ENCODE measurements at places on chromosomes 12 and 14.

GRCh38 chr14:80017795-80018194, 193.5 kb downstream of the DIO2 start:
- DNase-seq = no peak
- no peaks in the 10 kb centered on the region for H3K4me1 ChIP-seq
- H3K27me3 ChIP-seq = no peaks in the 10 kb centered on the region
- no peak overlapping the region for H3K27ac ChIP-seq
- no peaks in the 10 kb centered on the region for H3K36me3 ChIP-seq
- H3K4me3 ChIP-seq = no peak overlapping the region

GRCh38 chr12:126874427-126875026, 1392.4 kb upstream of the TMEM132C start:
- no peak overlapping the region for H3K4me3 ChIP-seq
- peaks cover 3% of the 10 kb centered on the region for H3K27me3 ChIP-seq
- no peak for DNase-seq
- no peaks in the 10 kb centered on the region for H3K4me1 ChIP-seq
- H3K27ac ChIP-seq = no peak overlapping the region

GRCh38 chr12:42510823-42511222, 78.7 kb downstream of the PRICKLE1 start:
- no peaks in the 10 kb centered on the region for H3K27me3 ChIP-seq
- no peak overlapping the region for H3K27ac ChIP-seq
- H3K4me3 ChIP-seq = no peak overlapping the region
- no peak for DNase-seq
- H3K36me3 ChIP-seq = no peaks in the 10 kb centered on the region

DNA sequence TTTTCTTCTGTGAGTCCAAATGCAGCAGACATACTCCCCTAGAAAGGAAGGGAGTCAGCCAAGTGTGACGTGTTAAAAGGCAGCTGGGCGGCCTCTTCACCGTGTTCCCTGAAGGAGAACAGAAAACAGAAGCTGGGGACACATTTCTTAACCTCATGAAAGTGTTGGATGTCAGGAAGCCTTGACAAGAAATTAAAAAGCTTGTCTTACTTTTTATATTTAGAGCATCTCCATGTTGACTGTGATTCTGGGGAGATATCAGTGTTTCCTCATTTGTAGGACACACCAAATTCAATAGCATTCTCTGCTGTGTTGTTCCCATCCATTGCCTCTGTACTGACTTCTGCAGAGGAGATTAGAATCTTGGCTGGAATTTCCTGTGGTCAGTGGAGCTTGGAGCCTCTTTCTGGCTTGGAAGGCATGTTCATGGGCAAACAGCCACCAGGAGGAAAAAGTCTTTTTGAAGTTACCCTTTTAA, 93.7 kb downstream of the RMST start:
- no peaks in the 10 kb centered on the region for H3K4me1 ChIP-seq
- no peaks in the 10 kb centered on the region for H3K36me3 ChIP-seq
- peak overlapping the region; percentile 0 for H3K27ac ChIP-seq
- H3K27me3 ChIP-seq = no peaks in the 10 kb centered on the region

DNA sequence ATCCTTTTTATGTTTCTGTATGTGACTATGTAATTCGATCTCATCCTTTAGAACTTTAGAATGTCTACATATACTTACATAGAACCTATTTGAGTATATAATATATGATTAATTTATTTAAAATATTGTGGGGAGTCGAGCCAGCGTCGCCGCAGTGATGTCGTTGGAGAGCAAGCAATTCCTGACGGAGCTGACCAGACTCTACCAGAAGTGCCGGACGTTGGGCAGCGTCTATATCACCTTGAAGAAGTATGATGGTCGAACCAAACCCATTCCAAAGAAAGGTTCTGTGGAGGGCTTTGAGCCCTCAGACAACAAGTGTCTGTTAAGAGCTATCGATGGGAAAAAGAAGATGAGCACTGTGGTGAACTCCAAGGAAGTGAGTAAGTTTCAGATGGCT, 6.4 kb upstream of the CD27 start:
- no peak overlapping the region for H3K27ac ChIP-seq
- no peaks in the 10 kb centered on the region for H3K27me3 ChIP-seq
- no peaks in the 10 kb centered on the region for H3K4me1 ChIP-seq
- H3K4me3 ChIP-seq = no peak overlapping the region
- no peak for DNase-seq

- H3K36me3 ChIP-seq = no peaks in the 10 kb centered on the region
- H3K4me3 ChIP-seq = no peak overlapping the region
- no peaks in the 10 kb centered on the region for H3K27me3 ChIP-seq
- DNase-seq = no peak
- H3K27ac ChIP-seq = no peak overlapping the region
Measured at GRCh38 chr12:107402041-107403022, 283.3 kb upstream of the PWP1 start.

DNA sequence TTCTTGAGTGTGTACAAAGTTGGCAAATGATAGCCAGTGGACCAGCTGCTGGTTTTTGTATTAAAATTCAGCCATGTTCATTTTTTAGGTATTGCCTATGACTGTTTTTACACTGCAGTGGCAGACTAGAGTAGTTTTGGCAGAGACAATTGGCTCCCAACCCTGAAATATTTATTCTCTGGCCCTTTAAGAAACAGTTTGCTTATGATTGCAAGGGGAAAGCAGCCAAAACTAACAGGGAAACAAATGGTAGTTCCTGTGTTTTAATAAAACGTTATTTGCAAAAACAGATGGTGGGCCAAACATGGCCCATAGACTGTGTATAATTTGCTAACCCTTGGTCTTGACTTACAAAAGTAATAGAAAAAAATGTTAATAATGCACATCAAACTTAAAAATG, 110.2 kb downstream of the ALX1 start:
- H3K27ac ChIP-seq = no peak overlapping the region
- H3K27me3 ChIP-seq = no peaks in the 10 kb centered on the region
- no peaks in the 10 kb centered on the region for H3K36me3 ChIP-seq
- no peaks in the 10 kb centered on the region for H3K4me1 ChIP-seq

GRCh38 chr12:113612793-113613192, 141.1 kb upstream of the LHX5 start:
- H3K4me1 ChIP-seq = no peaks in the 10 kb centered on the region
- H3K27me3 ChIP-seq = peaks cover 65% of the 10 kb centered on the region
- DNase-seq = no peak
- H3K27ac ChIP-seq = no peak overlapping the region

DNA sequence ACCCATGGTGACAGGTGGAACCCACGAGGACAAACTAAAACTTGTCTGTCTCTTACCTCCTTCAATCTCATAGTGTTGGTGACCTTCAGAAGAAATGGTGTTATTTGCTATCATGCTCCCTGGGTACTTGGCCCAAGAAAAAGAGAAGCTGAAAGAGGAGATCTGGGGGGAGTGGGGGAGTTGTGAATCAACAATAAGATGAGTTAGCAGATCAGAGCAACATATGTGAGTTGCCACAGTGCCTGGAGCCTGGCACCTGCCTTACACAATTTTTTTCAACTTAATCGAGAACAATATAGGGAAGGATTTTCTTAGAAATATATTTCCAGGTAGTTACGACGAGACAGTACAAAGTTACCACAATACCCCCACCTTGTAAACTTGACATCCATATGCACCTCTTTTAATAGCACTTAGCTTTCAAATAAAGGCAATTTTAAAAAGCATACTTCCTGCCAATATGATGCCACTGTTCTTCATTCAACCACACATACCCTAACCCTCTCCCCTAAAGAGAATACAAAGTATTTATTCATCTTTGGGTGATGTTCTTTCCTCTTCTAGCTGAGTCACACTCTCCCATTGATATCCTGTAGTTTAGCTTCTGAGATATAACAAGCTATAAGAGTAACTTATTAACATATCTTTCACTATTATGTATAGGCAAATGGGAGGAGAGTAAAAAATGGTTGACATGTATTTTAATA, 424.1 kb upstream of the OR4E1 start:
- H3K36me3 ChIP-seq = no peaks in the 10 kb centered on the region
- DNase-seq = no peak
- H3K27me3 ChIP-seq = no peaks in the 10 kb centered on the region
- no peak overlapping the region for H3K4me3 ChIP-seq
- H3K4me1 ChIP-seq = no peaks in the 10 kb centered on the region
- H3K27ac ChIP-seq = no peak overlapping the region

DNA sequence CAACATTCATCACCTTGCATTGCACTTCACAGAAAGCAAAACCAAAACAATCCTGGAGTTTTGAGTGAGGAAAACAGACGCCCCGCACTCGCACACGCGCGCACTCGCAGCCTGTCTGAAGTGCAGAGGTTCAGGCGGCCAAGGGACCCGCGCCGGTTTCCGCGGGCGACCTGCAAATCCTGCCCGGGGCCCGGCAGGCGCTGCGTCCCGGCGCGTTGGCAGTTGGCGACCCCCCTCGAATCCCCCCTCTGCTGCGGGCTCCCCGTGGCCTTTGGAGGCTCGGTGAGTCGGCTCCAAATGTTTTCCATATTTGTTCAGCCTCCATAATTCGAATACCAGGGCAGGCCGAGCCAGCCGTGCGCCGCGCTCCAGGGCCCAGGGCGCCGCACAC, at the start of gene SSPN:
SSPN (plus strand) TSS at position 324 of the 391 bp plus-strand sequence. CDS start 100 bp downstream, outside the sequence.
- H3K27ac ChIP-seq = peak within 1 kb of the TSS; percentile 96
- H3K36me3 ChIP-seq = no peaks in the 10 kb centered on the region
- peak within 1 kb of the TSS; percentile 88 for H3K4me3 ChIP-seq
- H3K4me1 ChIP-seq = peaks cover 11% of the 10 kb centered on the region

- H3K4me3 ChIP-seq = no peak overlapping the region
- no peak overlapping the region for H3K27ac ChIP-seq
- no peaks in the 10 kb centered on the region for H3K4me1 ChIP-seq
- DNase-seq = no peak
- no peaks in the 10 kb centered on the region for H3K27me3 ChIP-seq
Measured at GRCh38 chr12:31021181-31021580, 52.5 kb upstream of the DDX11 start.

GRCh38 chr12:16019136-16019535, 108.0 kb downstream of the DERA start:
- no peak overlapping the region for H3K27ac ChIP-seq
- H3K4me1 ChIP-seq = no peaks in the 10 kb centered on the region
- no peaks in the 10 kb centered on the region for H3K27me3 ChIP-seq
- no peaks in the 10 kb centered on the region for H3K36me3 ChIP-seq

- H3K36me3 ChIP-seq = no peaks in the 10 kb centered on the region
Measured at GRCh38 chr12:46164186-46164761, 104.6 kb downstream of the SLC38A1 start.

DNA sequence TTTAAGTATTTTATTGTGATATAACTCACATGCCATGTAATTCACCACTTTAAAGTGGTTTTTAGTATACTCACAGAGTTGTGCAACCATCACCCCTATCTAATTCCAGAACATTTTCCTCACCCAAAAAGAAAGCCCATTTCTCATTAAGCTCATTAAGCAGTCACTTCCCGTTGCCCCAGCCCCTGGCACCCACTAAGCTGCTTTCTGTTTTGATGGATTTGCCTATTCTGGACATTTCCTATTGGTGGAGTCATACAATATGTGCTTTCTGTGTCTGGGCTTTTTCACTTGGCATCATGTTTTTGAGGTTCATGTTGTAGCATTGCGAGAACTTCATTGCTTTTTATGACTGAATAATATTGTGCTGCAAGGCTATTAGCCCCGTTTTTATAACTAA, 66.0 kb downstream of the ARL6IP4 start:
- DNase-seq = no peak
- H3K27ac ChIP-seq = no peak overlapping the region
- H3K36me3 ChIP-seq = no peaks in the 10 kb centered on the region
- no peaks in the 10 kb centered on the region for H3K27me3 ChIP-seq
- H3K4me3 ChIP-seq = no peak overlapping the region
- no peaks in the 10 kb centered on the region for H3K4me1 ChIP-seq

DNA sequence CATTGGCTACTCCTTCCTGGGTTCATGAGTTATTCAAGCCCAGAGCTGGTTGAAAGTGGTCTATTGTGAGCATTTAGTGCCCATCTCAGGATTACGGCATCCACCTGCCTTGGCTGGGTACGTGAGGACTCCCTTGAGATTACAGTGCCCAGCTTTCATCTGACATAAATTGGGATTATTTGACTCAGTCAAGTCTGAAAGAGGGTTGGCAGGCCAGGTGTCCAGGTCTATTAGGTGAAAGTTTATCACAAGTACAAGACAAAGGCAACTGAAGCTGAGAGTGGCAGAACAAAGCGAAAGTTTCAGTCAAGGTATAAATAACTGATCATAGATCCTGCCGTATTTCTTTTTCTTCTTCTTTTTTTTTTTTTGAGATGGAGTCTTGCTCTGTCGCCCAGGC, 84.6 kb upstream of the ATF7IP start:
- H3K4me3 ChIP-seq = no peak overlapping the region
- DNase-seq = no peak
- no peak overlapping the region for H3K27ac ChIP-seq

GRCh38 chr12:101743724-101744472, 4.6 kb upstream of the SYCP3 start:
- no peaks in the 10 kb centered on the region for H3K4me1 ChIP-seq
- H3K4me3 ChIP-seq = no peak overlapping the region
- DNase-seq = no peak
- H3K36me3 ChIP-seq = peaks cover 6% of the 10 kb centered on the region
- peak overlapping the region; percentile 46 for H3K27ac ChIP-seq

DNA sequence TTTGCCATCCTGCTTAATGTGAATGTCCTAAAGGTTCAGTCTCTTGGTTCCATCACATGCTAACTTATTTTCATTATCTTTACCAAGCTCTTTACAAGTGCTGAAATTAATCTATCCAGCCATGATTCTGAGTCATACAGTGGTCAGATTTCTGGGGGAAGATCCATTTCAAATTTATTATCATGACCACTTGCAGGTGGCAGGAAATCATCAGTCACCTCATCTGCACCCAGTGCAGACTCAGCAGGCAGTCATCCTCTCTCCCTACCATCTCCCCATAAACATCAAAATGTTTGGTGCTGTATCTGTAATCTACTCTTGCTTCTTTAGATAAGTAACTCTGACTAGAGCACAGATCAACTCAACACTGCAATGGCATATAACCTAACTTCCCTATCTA, 23.5 kb downstream of the ATG14 start:
- H3K27ac ChIP-seq = no peak overlapping the region
- H3K4me3 ChIP-seq = no peak overlapping the region
- no peak for DNase-seq
- no peaks in the 10 kb centered on the region for H3K27me3 ChIP-seq
- H3K4me1 ChIP-seq = no peaks in the 10 kb centered on the region

- H3K27me3 ChIP-seq = no peaks in the 10 kb centered on the region
- H3K36me3 ChIP-seq = no peaks in the 10 kb centered on the region
- H3K27ac ChIP-seq = no peak overlapping the region
- no peak overlapping the region for H3K4me3 ChIP-seq
- no peaks in the 10 kb centered on the region for H3K4me1 ChIP-seq
- DNase-seq = no peak
Measured at GRCh38 chr14:59160506-59160905, 28.0 kb upstream of the DAAM1 start.

GRCh38 chr14:98623788-98624415, 648.1 kb downstream of the BCL11B start:
- no peak overlapping the region for H3K4me3 ChIP-seq
- no peaks in the 10 kb centered on the region for H3K27me3 ChIP-seq
- H3K27ac ChIP-seq = no peak overlapping the region
- no peaks in the 10 kb centered on the region for H3K36me3 ChIP-seq

GRCh38 chr12:69684466-69684865, 14.6 kb downstream of the BEST3 start:
- H3K27ac ChIP-seq = no peak overlapping the region
- H3K4me3 ChIP-seq = no peak overlapping the region
- H3K36me3 ChIP-seq = no peaks in the 10 kb centered on the region
- no peaks in the 10 kb centered on the region for H3K27me3 ChIP-seq

Data from breast epithelium (tissue), 4 donors.